ENCODE measurements at places on chromosomes 7 and 10. TPM values are rescaled to one million over a fixed set of nuclear protein-coding genes. Genes with fewer than 3 reads are reported as not detected.

- peak overlapping the region; percentile 81 for H3K27ac ChIP-seq
- no peak overlapping the region for H3K4me3 ChIP-seq
- peaks cover 58% of the 10 kb centered on the region for H3K4me1 ChIP-seq
- no peaks in the 10 kb centered on the region for H3K27me3 ChIP-seq
These were observed 18.3 kb downstream of the SGMS1 start for GRCh38 chr10:50605269-50605950.

- no peak for DNase-seq
- H3K36me3 ChIP-seq, result no peaks in the 10 kb centered on the region
- no peak overlapping the region for H3K27ac ChIP-seq
- peaks cover 20% of the 10 kb centered on the region for H3K27me3 ChIP-seq
- H3K4me1 ChIP-seq, result peaks cover 10% of the 10 kb centered on the region
- H3K4me3 ChIP-seq, result peak overlapping the region; percentile 12
These were observed 136.4 kb upstream of the FGFR2 start for GRCh38 chr10:121734589-121735045.

- peaks cover 2% of the 10 kb centered on the region for H3K36me3 ChIP-seq
- H3K4me1 ChIP-seq, result no peaks in the 10 kb centered on the region
- H3K27ac ChIP-seq, result no peak overlapping the region
- H3K4me3 ChIP-seq, result no peak overlapping the region
These were observed 39.9 kb upstream of the MMD2 start for GRCh38 chr7:4998910-4999309.

- 0 out of 2 replicates have a peak, but pooled peaks cover 4% of the 10 kb centered on the region for H3K27me3 ChIP-seq
- no peak for DNase-seq
- H3K4me3 ChIP-seq, result no peak overlapping the region
- no peaks in the 10 kb centered on the region for H3K36me3 ChIP-seq
These were observed 89.0 kb downstream of the EMX2 start for GRCh38 chr10:117631276-117632145.

DNA sequence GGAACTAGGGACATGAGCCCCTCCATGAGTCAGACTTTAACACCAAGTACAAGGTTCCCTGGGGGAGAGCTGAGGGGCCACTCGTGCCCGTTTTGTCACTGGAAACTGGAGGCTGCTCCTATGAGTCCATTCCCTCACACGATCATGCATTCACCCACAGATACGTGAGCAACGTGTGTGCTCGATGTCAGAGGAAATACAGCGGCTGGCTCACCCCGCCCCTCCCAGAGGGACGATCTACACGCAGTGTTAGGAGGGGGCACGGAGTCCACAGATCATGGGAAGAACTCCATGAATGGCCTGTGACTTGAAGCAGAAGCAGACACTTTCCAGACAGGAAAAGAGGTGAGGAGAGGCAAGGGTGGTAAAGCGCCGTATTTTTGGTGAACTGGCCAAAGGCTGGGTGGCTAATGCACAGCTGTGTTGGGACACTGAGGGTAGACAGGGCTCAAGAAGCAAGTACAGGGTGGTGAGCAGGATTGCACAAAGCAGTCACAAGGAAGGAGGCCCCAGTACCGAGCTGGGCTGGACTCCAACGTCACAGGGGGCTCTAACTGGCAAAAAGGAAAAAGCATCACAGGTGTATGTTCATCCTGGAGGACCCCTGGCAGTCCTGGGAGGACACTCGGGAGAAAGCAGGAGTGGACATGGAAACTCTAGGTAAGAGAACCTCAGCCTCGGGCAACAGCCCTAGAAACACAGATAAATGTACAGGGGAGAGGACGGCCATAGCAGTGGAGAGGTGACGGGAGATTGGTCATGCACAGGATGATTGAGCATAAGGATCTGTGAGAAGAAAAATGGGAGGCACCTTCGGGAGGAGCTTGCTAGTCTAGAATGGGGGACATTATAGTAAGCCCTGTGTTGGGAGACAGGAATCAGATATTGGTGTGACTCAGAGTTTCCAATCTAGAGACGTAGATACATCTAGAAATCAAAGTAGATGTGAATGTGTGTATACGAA, 41.2 kb downstream of the TNS3 start:
- H3K27ac ChIP-seq, result peak overlapping the region; percentile 99
- H3K4me3 ChIP-seq, result peak overlapping the region; percentile 66
- DNase-seq, result no peak

DNA sequence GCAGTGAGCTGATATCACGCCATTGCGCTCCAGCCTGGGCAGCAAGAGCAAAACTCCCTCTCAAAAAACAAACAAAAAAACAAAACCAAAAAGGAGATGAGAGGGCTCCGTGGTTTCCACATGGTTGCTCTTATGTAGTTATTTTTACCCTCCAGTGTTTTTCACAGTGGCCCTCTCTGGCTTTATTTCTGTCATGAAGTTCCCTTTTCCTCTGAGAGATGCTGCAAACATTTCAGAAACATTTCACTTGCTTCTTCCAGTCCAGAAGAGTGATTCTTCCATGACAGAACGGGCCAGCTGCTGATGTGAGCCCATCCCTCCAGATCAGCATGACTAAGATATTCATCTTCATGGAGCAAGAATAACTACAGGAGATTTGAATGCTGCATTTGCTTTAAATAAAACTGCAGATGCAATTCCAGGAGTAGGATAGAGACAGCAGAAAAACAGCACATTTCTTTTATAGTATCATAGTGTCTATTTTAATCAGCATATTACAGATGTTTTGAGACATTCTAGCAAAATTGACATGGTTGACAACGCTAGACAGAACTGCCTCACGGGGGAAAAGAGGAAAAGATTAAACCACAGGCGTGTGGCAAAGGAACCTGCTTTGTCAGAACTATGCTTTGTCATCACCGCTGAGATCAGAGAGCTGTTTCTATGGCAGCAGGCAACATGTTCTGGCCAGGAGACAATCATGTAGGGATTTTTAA, 40.3 kb downstream of the NRCAM start:
- H3K4me1 ChIP-seq, result no peaks in the 10 kb centered on the region
- H3K4me3 ChIP-seq, result no peak overlapping the region
- H3K36me3 ChIP-seq, result no peaks in the 10 kb centered on the region
- DNase-seq, result no peak
- H3K27me3 ChIP-seq, result peaks cover 14% of the 10 kb centered on the region
- H3K27ac ChIP-seq, result no peak overlapping the region

- H3K27ac ChIP-seq, result no peak overlapping the region
- H3K4me1 ChIP-seq, result no peaks in the 10 kb centered on the region
- no peaks in the 10 kb centered on the region for H3K36me3 ChIP-seq
- H3K4me3 ChIP-seq, result no peak overlapping the region
- H3K27me3 ChIP-seq, result no peaks in the 10 kb centered on the region
- DNase-seq, result no peak
These were observed 135.3 kb downstream of the PTPN20 start for GRCh38 chr10:47046321-47047126.

- H3K27ac ChIP-seq, result no peak overlapping the region
- no peaks in the 10 kb centered on the region for H3K4me1 ChIP-seq
- H3K27me3 ChIP-seq, result peaks cover 10% of the 10 kb centered on the region
- no peak overlapping the region for H3K4me3 ChIP-seq
- no peak for DNase-seq
- H3K36me3 ChIP-seq, result no peaks in the 10 kb centered on the region
These were observed 20.5 kb upstream of the JAZF1 start for GRCh38 chr7:28201131-28201530.

DNA sequence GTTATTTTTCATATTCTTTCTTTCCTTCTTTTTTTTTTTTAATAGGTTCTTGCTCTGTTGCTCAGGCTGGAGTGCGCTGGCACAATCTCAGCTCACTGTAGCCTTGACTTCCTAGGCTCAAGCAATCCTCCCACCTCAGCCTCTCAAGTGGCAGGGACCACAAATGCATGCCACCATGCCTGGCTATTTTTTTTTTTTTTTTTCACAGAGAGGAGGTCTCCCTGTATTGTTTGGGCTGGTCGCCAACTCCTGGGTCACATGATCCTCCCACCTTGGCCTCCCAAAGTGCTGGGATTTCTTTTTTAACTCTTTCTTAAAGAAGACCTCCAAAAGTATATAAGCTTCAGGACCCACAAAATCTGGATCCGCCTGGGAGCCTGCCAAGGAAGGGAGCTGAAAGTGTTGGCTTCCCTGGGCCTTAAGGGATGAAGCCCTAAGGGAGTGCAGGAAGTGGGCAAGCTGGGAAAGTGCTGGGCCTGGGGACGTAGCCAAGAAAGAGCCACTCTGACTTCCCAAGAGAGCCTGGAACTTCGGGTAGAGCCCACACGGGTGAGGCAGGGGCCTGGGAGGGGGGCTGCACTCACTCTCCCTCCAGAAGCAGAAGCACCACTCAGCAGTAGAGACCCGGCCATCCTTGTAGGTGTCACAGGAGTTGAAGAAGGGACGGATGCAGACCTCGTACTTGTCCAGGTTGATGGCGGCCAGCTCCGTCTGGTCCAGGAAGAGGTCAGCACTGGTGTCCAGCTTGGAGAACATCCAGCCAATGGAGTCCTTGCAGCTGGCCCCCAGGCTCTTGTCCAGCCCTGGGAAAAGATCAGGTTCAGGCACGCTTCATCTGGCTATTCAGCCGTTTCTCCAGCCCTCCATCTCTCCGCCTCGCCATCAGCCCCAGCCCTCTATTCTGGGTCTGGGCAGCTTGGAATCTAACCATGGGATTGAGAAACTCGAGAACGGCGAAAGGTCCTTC, 21.8 kb downstream of the SPOCK2 start:
- H3K36me3 ChIP-seq, result no peaks in the 10 kb centered on the region
- H3K27ac ChIP-seq, result peak overlapping the region; percentile 69
- H3K4me3 ChIP-seq, result no peak overlapping the region
- no peak for DNase-seq

DNA sequence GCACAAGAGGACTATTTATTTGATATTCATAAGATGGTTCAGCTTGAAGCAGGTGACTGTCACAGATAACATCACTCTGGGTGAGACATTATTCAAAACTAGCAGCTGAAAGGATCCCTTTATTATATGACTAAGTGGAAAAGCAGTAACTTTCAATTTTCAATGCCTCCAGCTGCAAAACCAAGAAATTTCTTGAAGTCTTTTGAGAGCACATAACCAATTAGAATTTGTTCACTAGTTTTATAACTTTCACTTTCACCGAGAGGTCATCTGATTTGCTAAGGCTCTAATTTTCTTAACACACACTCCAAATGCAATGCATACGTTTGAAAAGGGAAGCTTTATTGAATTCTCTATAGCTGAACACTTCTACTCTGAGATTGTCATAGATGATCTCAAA, 88.6 kb upstream of the KLF14 start:
- H3K4me3 ChIP-seq, result no peak overlapping the region
- DNase-seq, result no peak
- no peaks in the 10 kb centered on the region for H3K36me3 ChIP-seq
- no peaks in the 10 kb centered on the region for H3K4me1 ChIP-seq

DNA sequence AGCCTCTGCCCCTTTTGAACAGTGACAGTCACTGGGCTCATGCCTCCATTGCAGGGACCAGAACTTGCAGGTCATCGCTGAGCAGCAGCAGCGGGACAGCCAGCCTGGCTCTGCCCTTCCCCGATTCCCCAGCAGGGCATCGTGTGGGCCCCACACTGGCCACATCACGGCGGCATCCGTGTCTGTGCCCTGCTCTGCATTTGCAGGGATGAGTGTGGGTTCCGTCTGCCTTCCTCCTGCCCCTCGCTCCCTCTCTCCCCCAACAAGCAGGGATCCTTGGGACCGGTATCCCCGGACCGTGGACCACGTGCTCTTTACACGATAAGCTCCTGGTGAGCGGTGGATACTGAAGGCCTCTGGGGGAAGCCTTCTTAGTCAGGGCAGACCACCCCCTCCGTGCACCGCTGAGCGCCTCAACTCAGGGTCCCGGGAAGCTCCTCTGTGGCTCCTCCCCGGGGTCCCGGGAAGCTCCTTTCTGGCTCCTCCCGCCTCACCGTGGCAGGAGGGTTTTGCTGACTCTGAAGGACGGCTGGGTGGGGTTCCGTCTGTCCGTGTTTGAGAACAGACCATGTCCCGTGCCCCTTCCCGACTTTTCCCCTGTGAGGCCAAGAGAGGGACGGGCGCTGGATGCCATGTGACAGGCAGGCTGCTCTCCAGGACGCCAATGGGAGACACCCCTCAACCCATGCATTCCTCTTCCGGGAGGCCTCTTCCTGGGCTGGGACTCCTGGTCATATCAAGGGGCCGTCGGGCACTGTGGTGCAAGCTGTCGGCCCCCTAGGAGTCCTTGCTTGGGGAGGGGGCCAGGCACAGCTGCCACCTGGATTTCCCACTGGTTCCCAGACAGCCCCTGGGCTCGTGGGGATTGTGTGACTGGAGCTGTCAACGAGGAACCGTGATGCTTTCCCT, 23.5 kb upstream of the NKX6-2 start:
- no peak overlapping the region for H3K27ac ChIP-seq
- DNase-seq, result no peak
- no peaks in the 10 kb centered on the region for H3K27me3 ChIP-seq
- H3K4me1 ChIP-seq, result no peaks in the 10 kb centered on the region

- H3K4me1 ChIP-seq, result no peaks in the 10 kb centered on the region
- H3K27ac ChIP-seq, result no peak overlapping the region
- H3K36me3 ChIP-seq, result no peaks in the 10 kb centered on the region
- H3K4me3 ChIP-seq, result no peak overlapping the region
- DNase-seq, result no peak
- H3K27me3 ChIP-seq, result no peaks in the 10 kb centered on the region
These were observed 166.3 kb upstream of the TMEM196 start for GRCh38 chr7:19939746-19940145.

GRCh38 chr7:92056286-92056685, 78.0 kb downstream of the CYP51A1 start:
- H3K4me1 ChIP-seq, result no peaks in the 10 kb centered on the region
- no peak for DNase-seq
- H3K36me3 ChIP-seq, result no peaks in the 10 kb centered on the region
- no peak overlapping the region for H3K27ac ChIP-seq

DNA sequence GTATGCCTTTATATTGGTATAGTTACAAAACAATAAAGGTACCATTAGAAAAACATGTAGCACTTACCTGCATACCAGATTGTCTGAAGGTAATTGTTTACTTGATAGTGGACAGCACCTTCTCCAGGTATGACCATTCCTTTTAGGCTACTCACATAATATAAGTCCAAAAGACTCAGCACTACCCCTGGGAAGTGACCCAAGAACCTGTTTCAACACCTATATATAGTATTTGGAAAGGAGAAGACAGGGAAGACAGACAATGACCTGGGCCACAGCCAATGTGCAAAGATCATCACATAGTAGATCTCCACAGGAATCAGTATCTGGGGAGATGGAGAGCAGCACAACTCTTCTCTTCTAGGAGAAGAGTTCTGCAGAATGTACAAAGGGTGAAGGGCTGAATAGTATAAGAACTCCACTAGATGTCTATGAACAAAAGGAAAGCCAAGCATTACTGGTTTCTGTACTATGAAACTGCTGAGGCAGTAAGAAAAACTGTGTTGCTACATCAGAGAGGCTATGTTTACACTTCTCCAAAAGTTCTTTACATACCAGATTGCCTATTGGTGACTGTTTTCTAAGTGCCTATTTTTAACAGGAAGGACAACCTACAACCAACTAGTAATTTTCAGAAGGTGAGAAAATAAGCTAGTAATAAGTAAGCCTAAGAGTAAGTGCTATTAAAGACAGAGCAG, 159.2 kb downstream of the BTAF1 start:
- H3K27me3 ChIP-seq, result no peaks in the 10 kb centered on the region
- no peaks in the 10 kb centered on the region for H3K36me3 ChIP-seq
- no peaks in the 10 kb centered on the region for H3K4me1 ChIP-seq
- H3K27ac ChIP-seq, result no peak overlapping the region
- no peak overlapping the region for H3K4me3 ChIP-seq

TMEM213 gene
- total RNA-seq, result not detected

ZNF479 gene
- total RNA-seq, result not detected

EPHB4 gene
- total RNA-seq, result 192 TPM

ATRNL1 gene
- total RNA-seq, result 17.1 TPM

MYO1G gene
- 0.41 TPM for total RNA-seq

ADRB1 gene
- 12.9 TPM for total RNA-seq

PALD1 gene
- 3.0 TPM for total RNA-seq

VAX1 gene
- total RNA-seq, result 4.6 TPM

PTPRZ1 gene
- 0.05 TPM for total RNA-seq
